NCI-H1105 treated with DMSO at 0.1 percent for 48 hours (cell line): ENCODE measurements at places on chromosomes 16 and 17.
A peak's percentile ranks its signal among the peaks of the same experiment; 100 is the strongest.

- no peak for DNase-seq
Observed at GRCh38 chr16:89748921-89749320, 27.6 kb downstream of the ZNF276 start.

- DNase-seq = peak; percentile 60
Observed at GRCh38 chr17:65022751-65023700, 33.5 kb downstream of the GNA13 start.

- no peak for DNase-seq
Observed at GRCh38 chr17:9386401-9386800, 189.2 kb downstream of the STX8 start.

DNA sequence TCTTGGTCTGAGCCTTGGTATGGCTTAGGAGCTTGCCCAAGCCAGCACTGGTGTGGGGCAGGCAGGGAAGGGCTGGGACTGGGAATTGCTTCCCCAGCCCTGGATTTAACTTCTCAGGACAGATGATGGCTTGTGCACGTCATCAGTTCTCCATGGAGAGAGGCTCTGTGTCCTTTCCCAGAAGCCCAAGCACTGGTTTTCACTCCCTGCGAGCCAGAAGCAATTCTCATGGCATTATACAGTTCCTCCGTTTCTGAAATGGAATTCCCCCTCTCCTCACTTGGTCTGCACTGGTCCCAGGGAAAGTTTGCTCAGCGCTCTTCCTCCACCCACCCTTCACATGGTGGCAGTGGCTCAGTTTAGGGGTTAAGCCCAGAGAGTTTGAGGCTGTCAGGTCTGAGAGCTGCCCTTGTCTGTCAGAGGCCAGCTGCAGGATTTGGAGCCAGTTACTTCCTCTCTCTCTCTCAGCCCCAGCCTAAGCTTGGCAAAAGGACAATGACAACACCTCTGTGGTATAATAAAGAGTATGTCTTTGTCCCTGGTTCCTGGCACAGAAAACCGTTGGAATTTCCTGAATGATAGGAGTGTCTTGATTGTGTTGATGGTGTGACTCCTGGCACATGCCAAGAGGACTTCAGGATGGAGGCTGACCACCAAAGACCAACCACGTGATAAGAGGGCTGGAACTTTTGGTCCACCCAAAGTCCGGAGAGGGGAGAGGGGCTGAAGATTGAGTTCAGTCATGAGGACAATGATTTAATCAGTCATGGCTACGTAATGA is 219.6 kb upstream of the TNRC6C start:
- peak; percentile 6 for DNase-seq

DNA sequence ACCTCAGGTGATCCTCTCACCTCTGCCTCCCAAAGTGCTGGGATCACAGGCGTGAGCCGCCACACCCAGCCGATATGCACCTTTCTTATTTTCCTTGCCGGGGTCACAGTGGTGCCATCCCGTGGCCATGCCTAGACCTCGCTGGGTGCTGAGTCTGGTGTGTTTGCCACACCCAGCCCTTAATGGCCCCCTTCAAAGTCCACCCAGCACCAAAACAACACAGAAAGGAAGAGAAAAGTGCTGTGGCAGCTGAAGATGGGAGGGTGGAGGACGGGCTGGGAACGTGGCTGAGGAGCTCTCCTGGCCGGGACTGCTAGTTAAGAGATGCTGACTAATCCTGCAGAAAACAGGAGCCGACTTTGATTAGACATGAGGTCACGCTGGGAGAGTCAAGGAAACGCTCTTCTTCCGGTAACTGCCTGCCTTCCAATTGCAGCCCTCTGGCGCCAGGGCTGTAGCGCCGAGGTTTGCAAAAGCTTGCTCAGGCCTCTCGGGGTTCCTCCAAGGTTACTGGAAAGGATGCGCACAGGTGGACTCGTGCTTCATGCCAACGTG is 10.9 kb downstream of the SLC43A2 start:
- DNase-seq = no peak

GRCh38 chr16:30491744-30492308 is 19.3 kb downstream of the ITGAL start:
- DNase-seq = no peak

DNA sequence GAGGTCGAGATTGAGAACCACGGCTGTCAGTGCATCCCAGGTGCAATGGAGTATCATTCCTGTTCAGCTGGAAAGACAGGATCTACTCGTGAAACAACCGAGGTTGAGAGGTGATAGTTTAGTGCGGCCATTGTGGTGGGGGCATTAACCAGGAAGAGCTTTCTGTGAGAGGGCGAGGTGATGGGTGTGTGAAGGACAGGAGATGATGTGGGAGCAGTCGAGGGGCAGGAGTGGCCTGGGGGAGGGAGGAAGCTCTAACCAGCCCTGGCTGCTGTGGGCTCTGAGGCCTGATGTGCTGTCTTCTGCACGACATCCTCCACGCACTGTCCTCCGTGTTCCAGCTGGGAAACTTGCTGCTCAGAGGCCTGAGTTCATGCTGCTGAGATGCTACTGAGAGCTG is 22.0 kb downstream of the GOSR2 start:
- no peak for DNase-seq

GRCh38 chr17:48747445-48748363 is 19.2 kb upstream of the HOXB13 start:
- no peak for DNase-seq

- no peak for DNase-seq
Observed at GRCh38 chr17:75088465-75089417, 987 bp downstream of the SLC16A5 start.

DNA sequence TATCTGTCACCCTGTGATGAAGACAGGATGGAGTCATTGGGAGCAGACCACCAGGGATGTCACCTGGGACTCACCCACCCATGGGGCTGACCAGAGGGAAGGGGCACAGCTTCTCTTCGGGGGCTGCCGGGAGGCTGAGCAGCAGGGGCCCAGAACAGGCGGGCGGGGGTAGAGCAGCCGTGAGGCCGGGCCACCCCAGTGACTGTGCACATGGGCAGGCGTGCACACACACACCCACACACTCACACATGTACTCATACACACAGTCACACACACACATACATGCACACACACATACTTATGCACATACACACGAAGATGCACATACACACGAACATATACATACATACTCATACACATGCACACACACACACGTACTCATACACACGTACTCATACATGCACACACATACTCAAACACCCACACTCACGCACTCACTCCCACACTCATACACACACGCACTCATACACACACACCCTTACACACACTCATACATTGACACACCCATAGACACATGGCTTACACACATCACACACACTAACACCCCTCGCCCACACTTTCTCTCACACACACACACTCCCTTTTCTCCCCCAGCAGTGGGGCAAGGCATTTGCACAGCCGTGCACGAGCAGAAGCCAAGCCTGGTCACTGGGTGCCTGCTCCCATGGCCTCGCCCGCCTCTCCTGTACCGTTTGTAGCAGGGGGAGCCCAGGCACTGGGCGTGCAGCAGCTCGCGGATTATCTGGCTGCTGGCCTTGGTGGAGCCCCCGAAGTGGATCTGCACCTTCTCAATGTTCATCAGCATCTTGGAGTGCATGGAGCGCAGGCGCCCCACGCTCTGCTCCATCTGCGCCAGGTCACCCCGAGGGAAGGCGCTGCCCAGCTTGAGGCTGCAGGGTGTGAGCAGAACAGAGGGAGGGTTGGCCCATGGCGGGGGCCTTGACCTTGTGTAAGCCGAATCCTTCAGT is 12.4 kb downstream of the UBALD2 start:
- no peak for DNase-seq

DNA sequence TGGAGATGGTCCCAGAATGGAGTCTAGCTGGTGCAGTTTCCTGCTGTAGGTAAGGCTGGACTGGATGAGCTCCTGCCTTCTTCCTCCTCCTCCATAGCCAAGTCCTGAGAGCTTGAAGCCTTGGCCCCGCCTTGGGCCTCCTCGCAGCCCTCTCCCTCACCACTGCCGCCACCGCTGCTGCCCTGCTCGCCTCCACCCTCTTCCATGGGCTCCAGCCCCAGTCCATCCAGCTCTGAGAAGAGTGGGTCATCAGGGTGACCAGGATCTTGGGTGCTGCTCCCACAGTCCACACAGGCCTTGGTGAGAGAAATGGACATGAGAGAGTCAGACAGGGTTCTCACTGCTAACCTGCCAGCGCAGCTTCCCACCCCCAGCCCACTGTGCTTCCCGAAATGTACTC is 11.2 kb downstream of the PER1 start:
- DNase-seq = no peak

DNA sequence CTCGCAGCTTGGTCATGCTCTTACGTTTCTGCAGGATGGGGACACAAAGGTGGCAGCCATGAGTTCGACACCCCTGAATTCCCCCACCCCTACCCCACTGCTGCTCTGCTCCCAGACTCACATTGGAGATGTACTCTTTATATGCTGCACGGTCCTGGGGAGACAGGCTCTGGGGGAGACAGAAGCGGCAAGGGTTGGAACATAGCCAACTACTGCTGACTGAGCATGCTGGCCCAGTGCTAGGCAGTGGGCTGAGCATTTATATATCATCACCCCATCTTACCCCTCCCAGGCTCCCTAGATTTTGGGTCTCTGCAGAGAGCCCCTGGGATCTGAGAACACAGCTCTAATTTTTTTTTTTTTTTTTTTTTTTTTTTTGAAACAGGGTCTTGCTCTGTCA is 8.1 kb upstream of the ATXN7L3 start:
- no peak for DNase-seq

GRCh38 chr16:64346080-64346479 is 775.8 kb downstream of the CDH11 start:
- no peak for DNase-seq
